ENCODE measurements at places on chromosomes 4 and X.

DNA sequence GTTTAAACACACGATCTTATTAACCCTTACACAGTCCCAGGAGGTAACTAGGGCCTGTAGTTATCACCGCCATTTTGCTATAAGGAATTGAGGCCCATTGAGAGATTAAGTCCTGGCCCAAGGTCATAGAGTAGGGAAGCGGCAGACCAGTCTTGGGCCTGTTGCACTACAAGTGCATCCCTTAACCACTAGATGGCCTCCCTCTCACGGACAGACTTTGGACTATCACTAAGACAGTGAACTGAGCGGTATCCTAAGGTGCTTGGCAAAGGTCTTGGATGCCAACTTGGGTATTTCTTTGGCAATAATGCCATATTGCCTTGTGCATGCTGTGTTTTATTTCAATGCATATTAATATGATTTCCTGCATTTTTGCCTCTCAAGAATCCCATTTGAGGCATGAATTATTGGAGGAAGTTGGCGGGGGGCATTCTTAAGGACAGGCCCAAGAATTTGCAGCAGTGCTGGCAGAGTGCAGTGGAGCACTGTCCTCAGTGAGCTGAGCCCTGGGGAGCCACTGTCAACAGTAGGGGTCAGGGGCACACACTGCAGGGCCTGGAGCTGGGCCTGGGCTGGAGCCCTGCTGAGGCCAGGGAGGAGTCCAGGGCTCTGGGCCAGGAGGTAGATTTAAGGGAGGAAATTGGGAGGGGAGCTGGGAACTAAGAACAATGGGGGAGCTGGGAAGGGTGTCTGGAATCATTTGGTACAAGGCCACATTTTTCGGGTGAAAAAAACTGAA, 147.4 kb downstream of the SMIM20 start:
- no peak for DNase-seq

GRCh38 chr4:24896056-24896455, 16.8 kb downstream of the CCDC149 start:
- no peak for DNase-seq

DNA sequence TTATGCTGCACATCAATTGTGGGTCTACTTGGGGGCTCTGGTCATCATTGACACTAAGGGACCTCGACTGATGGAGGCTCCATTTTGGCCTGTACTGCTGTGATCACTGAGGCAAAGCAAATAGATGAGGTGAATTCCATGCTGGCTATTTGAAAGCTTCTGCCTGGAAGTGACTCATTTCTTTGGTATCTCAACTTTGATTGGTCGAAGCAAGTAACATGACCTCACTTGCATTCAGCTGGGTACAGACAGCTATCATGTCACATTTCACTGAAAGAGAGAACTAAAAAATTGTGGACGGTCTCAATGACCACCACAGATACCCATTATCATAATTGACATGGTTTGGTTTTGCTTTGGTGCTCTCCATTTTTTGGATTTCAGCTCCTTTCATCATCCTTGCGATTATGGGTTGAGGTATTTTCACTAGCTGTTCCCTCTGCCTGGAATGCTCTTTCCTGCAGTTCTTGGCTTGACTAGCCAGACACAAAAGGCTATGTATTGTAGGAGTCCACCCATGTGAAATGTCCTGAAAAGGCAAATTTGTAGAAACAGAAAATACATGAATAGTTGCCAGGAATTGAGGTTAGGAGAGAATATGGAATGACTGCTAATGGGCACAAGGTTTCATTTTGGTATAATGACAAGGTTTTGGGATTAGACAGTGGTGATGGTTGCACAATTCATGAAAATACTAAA, 369.2 kb upstream of the LCORL start:
- DNase-seq, result no peak

DNA sequence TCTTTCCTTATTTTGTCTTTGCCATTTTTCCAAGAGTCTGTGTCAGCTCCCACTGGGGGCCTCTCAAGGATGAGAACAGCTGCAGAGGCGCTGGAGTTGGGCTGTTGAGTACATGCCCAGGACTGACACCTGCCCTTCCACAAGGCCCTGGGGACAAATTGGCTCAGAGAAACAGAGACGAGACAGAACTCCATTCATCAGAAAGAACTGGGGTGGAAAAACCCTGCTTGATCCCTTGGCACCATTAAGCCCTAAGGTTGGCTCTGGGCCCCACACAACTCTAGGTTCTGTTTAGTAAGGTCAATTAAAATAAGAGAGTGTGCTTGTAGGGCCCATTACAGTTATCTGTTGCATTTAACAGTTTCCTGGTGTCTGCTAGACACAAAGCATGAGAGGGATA, 63.6 kb downstream of the DCX start:
- no peak for DNase-seq

DNA sequence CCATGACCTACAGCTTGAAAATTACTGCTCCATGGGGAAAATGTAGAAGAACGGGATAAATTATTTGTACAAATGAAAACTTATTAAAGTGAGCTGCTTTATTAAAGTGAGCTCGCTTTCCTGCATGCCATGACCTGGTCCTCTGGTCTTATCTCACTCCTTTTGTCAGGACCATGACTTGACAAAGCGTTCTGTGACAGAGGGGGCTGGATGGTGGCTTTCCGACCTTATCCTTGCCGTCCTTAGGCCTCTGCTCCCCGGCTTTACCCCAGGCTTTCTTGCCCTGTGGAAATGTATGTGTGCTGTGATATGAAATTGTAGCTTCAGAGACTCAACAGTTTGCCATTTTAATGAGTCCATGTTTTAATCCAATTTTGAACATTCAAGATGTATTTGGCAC, 44.0 kb upstream of the FBXW7 start:
- DNase-seq, result no peak

- no peak for DNase-seq
These were observed 353.3 kb upstream of the EMCN start for GRCh38 chr4:100870940-100871772.

DNA sequence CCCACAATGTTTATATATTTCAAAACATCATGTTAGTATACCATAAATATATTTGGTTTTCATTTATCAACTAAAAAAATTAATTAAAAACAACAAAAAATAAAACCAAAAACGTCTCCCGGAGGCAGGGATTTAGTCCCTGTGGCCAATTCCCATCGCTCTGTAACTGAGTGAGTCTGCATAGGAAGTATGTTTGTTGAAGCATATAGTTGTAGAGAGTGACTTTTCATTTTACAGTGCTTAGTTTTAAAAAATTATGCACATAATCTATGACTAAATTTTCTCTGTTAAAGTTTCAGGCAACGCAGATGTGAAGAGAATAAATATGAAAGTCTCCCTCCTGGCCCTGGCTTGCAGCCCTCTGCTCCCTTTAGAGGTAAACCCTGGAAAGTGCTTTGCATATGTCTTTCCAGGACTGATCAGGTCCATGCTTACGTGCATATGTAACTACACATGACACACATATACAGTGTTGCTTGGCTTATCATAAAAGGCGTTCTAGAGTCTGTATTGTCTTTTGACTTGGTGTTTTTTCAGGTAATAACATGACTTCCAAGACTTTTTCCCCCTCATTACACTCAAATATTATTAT, 63.4 kb upstream of the SORBS2 start:
- DNase-seq, result no peak

Measured in uterus (tissue), 4 donors.